ENCODE measurements at places on chromosomes 2 and 18.
A peak's percentile ranks its signal among the peaks of the same experiment; 100 is the strongest.

- H3K36me3 ChIP-seq: no peaks in the 10 kb centered on the region
- no peak for DNase-seq
- H3K27me3 ChIP-seq: no peaks in the 10 kb centered on the region
- H3K4me3 ChIP-seq: no peak overlapping the region
Measured at GRCh38 chr2:242075696-242076095, 206.2 kb downstream of the RTP5 start.

GRCh38 chr18:79528846-79529245 lies 133.1 kb downstream of the NFATC1 start:
- H3K27ac ChIP-seq: no peak overlapping the region
- DNase-seq: peak; percentile 61
- no peaks in the 10 kb centered on the region for H3K27me3 ChIP-seq
- peaks cover 11% of the 10 kb centered on the region for H3K36me3 ChIP-seq
- no peak overlapping the region for H3K4me3 ChIP-seq

GRCh38 chr18:2985628-2986027 lies 27.3 kb downstream of the LPIN2 start:
- no peak overlapping the region for H3K4me3 ChIP-seq
- DNase-seq: no peak
- no peak overlapping the region for H3K27ac ChIP-seq

GRCh38 chr18:48123324-48123723 lies 192.9 kb upstream of the SMAD2 start:
- no peak overlapping the region for H3K27ac ChIP-seq
- H3K36me3 ChIP-seq: no peaks in the 10 kb centered on the region
- no peaks in the 10 kb centered on the region for H3K27me3 ChIP-seq
- H3K4me1 ChIP-seq: no peaks in the 10 kb centered on the region

DNA sequence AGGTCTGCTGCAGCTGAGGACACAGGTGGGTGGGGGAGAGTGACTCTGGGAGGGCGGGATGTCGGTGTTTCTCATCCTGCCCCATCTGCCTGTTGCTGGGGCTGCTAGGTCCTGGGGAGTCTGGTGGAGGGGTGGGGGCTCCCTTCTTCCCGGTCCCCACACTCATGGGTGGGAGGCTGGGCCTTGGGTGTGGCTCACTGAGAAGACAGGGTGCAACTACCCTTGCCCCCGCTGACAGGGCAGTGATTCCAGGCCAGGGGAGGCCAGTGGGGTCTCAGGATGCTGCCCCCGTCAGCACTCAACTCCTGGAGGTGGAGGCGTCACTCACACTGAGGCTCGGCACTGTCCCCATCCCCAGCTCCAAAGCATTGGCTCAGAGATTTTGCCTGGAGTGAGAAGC lies 7.7 kb upstream of the NFATC1 start:
- no peaks in the 10 kb centered on the region for H3K36me3 ChIP-seq
- peaks cover 3% of the 10 kb centered on the region for H3K4me1 ChIP-seq
- DNase-seq: no peak

DNA sequence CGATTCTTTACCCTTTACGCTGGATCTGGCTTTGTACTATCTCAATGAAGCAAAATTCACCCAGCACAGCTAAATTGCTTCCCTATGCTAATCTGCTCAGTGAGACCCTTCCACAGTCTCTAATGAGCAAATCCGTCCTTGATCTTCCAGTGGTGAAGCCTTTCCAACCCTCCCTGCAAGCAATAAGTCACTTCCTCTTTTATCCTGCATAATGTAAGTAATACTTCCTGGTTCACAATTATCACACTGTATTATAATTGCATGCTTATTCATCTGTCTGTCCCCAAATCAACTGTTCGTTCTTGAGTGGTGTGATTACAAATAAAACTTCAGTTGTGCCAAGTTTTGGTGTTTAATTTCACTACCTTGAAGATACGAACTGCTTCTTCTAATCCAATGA lies 404.0 kb downstream of the ADCYAP1 start:
- H3K4me1 ChIP-seq: no peaks in the 10 kb centered on the region
- no peaks in the 10 kb centered on the region for H3K27me3 ChIP-seq
- H3K4me3 ChIP-seq: no peak overlapping the region
- DNase-seq: no peak

GRCh38 chr18:77765468-77765867 lies 515.8 kb downstream of the GALR1 start:
- no peaks in the 10 kb centered on the region for H3K36me3 ChIP-seq
- H3K4me1 ChIP-seq: no peaks in the 10 kb centered on the region
- DNase-seq: no peak
- no peak overlapping the region for H3K4me3 ChIP-seq
- no peaks in the 10 kb centered on the region for H3K27me3 ChIP-seq
- no peak overlapping the region for H3K27ac ChIP-seq

GRCh38 chr2:133426791-133427190 lies 141.5 kb downstream of the NCKAP5 start:
- DNase-seq: no peak
- no peaks in the 10 kb centered on the region for H3K4me1 ChIP-seq
- H3K4me3 ChIP-seq: no peak overlapping the region
- H3K27ac ChIP-seq: no peak overlapping the region
- H3K27me3 ChIP-seq: no peaks in the 10 kb centered on the region

DNA sequence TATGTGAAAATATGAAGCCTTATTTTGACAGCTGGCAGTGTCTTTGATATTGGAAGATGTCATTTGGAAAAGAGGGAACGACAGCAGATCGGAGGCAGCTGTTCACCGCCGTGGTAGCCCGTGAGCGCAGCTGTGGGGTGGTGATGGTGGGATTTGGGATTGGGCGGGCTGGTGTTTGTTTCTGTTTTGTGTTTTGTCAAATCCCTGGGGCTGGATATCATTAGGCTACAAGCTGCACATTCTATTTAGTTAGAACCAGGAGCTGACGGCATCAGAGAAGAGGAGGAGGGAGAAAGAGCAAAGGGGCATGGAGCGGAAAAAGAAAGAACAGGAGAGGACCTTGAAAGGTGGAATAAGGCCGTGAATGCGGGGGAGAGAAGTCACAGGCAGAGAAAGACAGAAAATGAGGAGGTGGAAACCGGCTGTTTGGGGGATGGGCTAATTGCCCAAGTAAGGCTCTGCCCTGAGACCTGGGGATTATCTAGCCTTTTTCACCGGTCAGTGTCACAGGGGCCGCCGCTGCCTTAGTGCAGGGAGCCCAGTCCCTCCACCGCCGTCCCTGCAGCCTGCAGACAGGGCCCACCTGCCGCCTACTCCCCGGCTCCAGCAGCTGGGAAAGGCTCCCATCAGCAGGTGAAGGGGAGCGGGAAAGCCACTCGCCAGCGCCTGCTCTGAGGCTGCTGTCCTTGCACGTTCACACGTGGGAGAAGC lies 88.0 kb downstream of the ZCCHC2 start:
- no peak overlapping the region for H3K27ac ChIP-seq
- no peak overlapping the region for H3K4me3 ChIP-seq
- no peaks in the 10 kb centered on the region for H3K36me3 ChIP-seq
- H3K27me3 ChIP-seq: no peaks in the 10 kb centered on the region
